ENCODE measurements at places on chromosomes 3 and 15.

GRCh38 chr15:41917767-41918430 lies 24.0 kb upstream of the SPTBN5 start:
- DNase-seq = no peak

GRCh38 chr3:106120356-106120755 lies 251.5 kb upstream of the CBLB start:
- DNase-seq = no peak

DNA sequence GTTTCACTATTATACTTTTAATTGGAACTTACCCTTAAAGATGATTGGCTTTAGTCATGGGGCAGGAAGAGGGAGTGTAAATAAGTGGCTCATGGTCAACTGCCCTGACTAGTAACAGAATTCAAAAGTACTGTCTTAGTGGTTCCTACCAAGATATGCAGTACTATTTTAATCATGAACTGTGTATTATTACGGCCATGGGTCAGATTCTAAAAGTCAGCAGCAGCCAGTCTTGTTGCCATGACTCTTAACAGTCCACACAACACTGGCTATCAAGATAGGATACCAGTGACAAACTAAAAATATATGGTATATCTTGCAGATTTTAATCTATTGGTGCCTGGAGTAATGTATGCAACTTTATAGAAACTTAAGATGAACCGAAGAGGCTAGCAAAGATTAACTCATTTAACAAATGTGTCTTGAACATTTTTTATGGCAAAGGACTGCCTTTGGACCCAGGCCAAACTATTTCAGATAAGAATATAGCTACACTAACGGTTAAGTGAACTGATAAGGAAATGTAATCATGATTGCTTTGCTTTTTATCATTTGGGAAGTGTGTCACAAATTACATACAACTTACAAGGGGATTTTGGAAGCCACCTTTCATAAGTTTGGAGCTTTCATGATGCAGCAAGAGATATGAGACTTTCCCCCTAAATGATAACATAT lies 163.7 kb downstream of the TCF12 start:
- DNase-seq = no peak

DNA sequence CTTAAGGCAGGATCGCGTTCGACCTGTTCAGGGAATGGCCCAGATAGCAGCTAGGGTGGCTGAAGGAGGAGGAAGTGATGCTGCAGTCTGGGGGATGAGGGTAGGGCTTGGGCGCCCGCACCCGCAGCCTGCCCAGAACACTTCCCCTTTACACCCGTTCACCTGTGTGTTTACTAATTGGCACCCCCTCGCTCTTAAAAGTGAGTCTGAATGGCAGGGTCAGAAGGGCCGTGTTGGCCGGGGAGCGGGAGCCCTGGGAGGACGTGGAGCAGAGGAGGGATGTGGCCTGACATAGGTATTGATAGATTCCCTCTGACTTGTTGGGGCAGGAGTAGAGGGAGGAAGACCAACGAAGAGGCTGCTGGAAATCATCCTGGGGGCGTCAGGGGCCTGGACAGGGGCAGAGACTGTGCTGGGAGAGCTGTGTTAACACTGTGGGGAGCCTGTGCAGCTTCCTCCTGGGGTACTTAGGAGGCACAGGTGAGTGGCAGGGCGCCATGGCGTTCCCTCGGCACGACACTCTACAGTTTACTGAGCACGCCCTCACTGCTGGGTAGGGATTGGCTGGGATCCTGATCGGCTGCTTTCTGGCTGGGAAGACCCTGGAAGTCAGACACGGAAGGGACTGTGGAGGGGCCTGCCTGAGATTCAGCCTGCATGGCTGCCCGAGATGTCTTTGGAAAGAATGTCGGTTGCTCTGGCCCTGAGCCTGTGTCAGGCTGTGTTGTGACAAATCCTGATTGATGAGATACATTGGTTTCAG lies 51.7 kb downstream of the SLC6A6 start:
- DNase-seq = no peak

DNA sequence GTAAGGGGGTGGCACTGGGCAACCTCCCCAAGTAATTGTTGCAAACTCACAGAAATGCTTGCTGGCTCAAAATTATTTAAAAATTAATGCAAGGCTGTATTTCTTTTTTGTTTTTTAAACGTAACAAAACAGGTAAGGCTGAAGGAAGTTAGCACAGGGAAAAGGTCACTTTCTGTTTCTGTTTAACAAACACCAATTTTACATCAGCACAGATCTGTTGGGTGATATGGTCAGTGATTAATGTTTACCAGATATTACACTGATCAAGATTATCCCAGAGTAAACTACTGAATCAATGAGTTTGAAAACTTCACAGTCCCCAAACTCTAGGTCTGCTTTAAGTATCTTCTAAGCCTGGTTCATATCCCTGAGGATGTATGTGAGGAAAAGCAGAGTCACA lies 558.0 kb downstream of the FOXP1 start:
- no peak for DNase-seq
